Prostate gland (tissue), 2 donors: ENCODE measurements at places on chromosomes 11 and 22. TPM values are rescaled to one million over a fixed set of nuclear protein-coding genes. Genes with fewer than 3 reads are reported as not detected.

- no peak overlapping the region for H3K4me3 ChIP-seq
- H3K27ac ChIP-seq: no peak overlapping the region
- H3K36me3 ChIP-seq: no peaks in the 10 kb centered on the region
- DNase-seq: no peak
- no peaks in the 10 kb centered on the region for H3K27me3 ChIP-seq
These were observed 6.0 kb upstream of the OMP start for GRCh38 chr11:77096591-77097019.

GRCh38 chr11:69501891-69502860, 20.7 kb downstream of the LINC01488 start:
- H3K27ac ChIP-seq: no peak overlapping the region
- no peaks in the 10 kb centered on the region for H3K27me3 ChIP-seq
- no peaks in the 10 kb centered on the region for H3K4me1 ChIP-seq

DNA sequence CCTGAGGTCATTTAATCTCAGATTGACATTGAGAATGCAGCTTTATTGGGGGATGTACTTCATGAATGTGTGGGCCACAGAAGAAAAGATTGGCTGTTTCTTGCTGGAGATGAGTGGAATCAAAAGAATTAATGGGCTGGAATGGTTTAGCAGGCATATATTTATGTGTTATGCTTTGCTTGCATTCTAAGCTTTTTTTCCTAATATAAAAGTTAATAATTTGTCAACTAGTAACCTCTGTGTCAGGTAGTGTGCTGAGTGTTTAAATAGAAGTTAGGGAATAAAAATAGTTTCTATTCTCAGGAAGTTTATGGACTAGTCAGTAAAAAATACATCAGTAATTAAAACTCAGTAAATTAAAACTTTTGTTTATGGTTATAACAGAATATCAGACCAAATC, 67.4 kb upstream of the PRODH start:
- H3K4me1 ChIP-seq: no peaks in the 10 kb centered on the region
- no peaks in the 10 kb centered on the region for H3K27me3 ChIP-seq
- no peaks in the 10 kb centered on the region for H3K36me3 ChIP-seq
- DNase-seq: no peak
- no peak overlapping the region for H3K4me3 ChIP-seq
- H3K27ac ChIP-seq: no peak overlapping the region

DNA sequence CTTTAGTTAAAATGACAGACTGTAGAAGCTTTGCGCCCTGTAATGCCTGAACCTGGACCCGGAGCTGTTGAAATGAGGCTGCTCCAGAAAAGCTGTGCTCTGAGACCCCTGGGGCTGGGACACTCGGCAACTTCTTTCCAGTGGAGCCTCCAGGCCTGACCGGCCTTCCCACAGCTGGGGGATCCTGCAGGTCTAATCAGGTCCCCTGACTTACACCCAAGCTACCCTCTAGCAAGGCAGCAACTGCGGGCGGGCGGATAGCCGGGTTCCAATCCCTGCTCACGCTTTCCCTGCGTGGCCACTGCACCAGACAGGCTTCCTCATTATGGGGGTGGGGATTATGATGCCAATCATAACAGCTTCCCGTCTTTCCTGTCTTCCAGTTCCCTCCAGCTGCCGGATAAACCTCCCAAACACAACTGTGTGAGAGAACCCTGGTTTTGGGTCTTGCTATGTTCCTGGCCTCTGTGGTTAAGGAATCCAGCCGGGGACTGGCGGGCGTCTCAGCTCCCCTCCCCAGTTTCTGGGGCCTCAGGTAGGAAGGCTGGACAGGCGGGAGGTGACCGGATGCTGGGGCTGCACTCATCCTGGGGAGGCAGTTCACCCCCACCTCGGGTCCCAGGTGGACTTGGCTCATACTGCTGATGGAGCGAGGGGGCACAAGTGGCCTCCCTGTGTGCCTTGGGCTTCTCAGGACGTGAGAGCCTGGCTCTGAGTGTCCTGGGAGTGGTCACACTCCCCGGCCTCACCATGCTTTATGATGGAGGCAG, 38.6 kb downstream of the PARVG start:
- no peak for DNase-seq
- H3K27ac ChIP-seq: no peak overlapping the region
- H3K27me3 ChIP-seq: no peaks in the 10 kb centered on the region
- no peak overlapping the region for H3K4me3 ChIP-seq

GRCh38 chr11:95505927-95506426, 275.0 kb upstream of the SESN3 start:
- no peaks in the 10 kb centered on the region for H3K36me3 ChIP-seq
- DNase-seq: no peak
- no peaks in the 10 kb centered on the region for H3K27me3 ChIP-seq
- H3K27ac ChIP-seq: no peak overlapping the region
- no peaks in the 10 kb centered on the region for H3K4me1 ChIP-seq

DNA sequence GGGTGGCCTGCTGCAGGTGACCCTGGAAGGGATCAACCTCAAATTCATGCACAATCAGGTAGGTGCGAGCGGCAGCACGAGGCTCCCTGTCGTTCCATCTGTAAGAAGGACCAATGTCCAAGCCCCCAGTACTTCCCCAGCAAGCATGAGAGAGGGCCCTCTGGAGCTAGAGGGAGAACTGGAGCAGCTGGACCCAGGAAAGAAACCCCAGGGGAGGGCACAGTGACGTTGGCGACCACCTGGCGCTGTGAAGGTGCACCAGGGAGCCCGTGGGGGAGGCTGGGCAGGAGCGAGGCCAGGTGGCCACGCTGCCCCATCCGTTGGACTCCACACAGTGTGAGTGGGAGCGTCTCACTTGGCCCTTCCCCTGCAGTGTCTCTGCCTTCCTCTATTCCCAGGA, 28.0 kb downstream of the MYBPC3 start:
- no peak overlapping the region for H3K4me3 ChIP-seq
- peaks cover 23% of the 10 kb centered on the region for H3K36me3 ChIP-seq
- no peaks in the 10 kb centered on the region for H3K27me3 ChIP-seq
- no peaks in the 10 kb centered on the region for H3K4me1 ChIP-seq

GRCh38 chr11:65642014-65642671, 4.2 kb downstream of the SIPA1 start:
- H3K27ac ChIP-seq: no peak overlapping the region
- no peaks in the 10 kb centered on the region for H3K27me3 ChIP-seq
- no peaks in the 10 kb centered on the region for H3K4me1 ChIP-seq
- no peak overlapping the region for H3K4me3 ChIP-seq
- DNase-seq: no peak

The MMP7 gene
- 171 TPM for total RNA-seq

The GRK3 gene
- 16.9 TPM for total RNA-seq

The MRPL17 gene
- total RNA-seq: 44.6 TPM

The PPP1CA gene
- total RNA-seq: 168 TPM
